Fibroblast of lung (primary cell): ENCODE measurements at places on chromosomes 2 and 18. TPM values are rescaled to one million over a fixed set of nuclear protein-coding genes. Genes with fewer than 3 reads are reported as not detected.
A peak's percentile ranks its signal among the peaks of the same experiment; 100 is the strongest.

DNA sequence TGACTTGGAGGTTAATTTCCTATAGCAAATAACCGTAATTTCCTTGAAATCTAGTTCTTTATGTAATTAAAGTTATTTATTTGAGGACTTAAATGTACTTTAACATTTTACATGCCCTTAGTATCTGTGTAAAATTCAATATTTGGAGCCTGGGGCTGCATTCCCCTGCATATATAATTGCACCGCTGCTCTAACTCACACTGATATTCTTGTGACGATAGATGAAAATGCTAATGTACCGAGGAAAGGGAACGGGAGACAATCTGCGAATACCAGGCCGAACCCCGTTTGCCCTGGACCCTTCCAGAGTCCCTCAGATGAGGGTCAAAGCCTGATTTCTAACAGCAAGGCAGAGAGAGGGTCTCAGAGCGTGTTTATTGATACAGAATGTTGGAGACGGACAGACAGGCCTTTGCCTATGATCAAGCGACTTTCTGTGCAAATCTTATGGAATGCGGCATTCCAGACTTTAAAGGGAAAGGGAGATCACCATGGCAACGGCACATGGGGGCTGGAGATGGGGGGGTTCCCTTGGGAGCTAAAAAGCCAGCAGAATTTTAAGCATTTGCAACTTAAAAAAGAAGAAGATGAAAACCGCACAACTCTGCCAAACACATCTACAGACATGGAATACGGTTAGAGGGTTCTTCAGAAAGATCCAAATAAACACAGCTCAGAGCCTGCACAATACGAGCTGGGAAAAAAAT is 57.6 kb upstream of the TWIST2 start:
- no peaks in the 10 kb centered on the region for H3K27me3 ChIP-seq
- DNase-seq = no peak
- H3K36me3 ChIP-seq = no peaks in the 10 kb centered on the region
- no peak overlapping the region for H3K4me3 ChIP-seq
- no peak overlapping the region for H3K27ac ChIP-seq

DNA sequence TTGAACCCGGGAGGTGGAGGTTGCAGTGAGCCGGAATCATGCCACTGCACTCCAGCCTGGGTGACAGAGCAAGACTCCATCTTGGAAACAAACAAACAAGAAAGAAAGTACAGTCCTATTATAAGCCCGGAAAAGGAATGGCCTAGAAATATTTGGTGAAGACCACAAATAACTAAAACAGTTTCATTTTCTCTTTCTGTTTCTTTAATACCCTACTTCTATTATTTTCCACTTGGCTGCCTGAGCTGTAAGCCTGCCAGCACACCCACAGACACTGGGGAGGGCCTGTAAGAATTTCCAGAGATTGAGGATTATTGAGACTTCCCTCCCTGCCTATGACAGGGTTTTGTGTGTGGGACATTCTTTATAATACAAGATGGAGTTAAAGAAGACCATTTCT is 188.0 kb upstream of the DCC start:
- no peaks in the 10 kb centered on the region for H3K27me3 ChIP-seq
- H3K27ac ChIP-seq = no peak overlapping the region
- H3K4me3 ChIP-seq = no peak overlapping the region
- no peaks in the 10 kb centered on the region for H3K36me3 ChIP-seq

DNA sequence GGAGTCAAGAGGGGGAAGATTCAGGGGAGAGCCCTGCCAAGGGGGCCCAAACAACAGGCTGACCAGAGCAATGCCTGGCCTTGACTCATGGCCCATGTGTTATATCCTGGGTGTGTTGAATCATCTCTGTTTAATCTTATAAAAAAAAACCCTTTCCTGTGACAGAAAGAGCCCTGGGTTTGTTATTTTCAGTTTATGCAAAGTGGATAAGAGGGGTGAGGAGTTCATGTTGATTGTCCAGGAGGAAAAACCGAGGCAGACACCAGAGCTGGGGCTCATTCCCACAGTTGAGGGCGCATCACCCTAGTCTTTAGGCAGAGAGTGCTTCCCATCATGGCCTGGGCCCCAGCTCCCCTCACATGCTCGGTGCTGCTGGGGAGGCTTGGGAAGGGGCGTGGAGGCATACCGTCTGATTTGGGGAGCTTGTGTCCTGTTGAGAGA is 30.9 kb upstream of the IL37 start:
- no peaks in the 10 kb centered on the region for H3K27me3 ChIP-seq
- H3K27ac ChIP-seq = no peak overlapping the region
- H3K4me1 ChIP-seq = peaks cover 7% of the 10 kb centered on the region
- H3K36me3 ChIP-seq = no peaks in the 10 kb centered on the region
- H3K4me3 ChIP-seq = no peak overlapping the region
- peak; percentile 32 for DNase-seq

The TUBA4B gene
- not detected in 2 replicates for total RNA-seq

GRCh38 chr2:195482010-195482409 is 175.0 kb upstream of the SLC39A10 start:
- peak; percentile 14 for DNase-seq
- no peaks in the 10 kb centered on the region for H3K36me3 ChIP-seq
- H3K27ac ChIP-seq = no peak overlapping the region
- H3K4me3 ChIP-seq = no peak overlapping the region
- H3K4me1 ChIP-seq = peaks cover 2% of the 10 kb centered on the region
- H3K27me3 ChIP-seq = no peaks in the 10 kb centered on the region

- no peak overlapping the region for H3K27ac ChIP-seq
- peaks cover 2% of the 10 kb centered on the region for H3K4me1 ChIP-seq
- no peaks in the 10 kb centered on the region for H3K27me3 ChIP-seq
- H3K4me3 ChIP-seq = no peak overlapping the region
- no peaks in the 10 kb centered on the region for H3K36me3 ChIP-seq
These were observed 37.6 kb upstream of the SLC40A1 start for GRCh38 chr2:189618197-189618596.

- H3K36me3 ChIP-seq = no peaks in the 10 kb centered on the region
- no peaks in the 10 kb centered on the region for H3K4me1 ChIP-seq
- no peak for DNase-seq
- H3K27ac ChIP-seq = no peak overlapping the region
- no peaks in the 10 kb centered on the region for H3K27me3 ChIP-seq
These were observed 217.6 kb downstream of the CDH7 start for GRCh38 chr18:65968239-65969004.

The SERPINB13 gene
- not detected in 2 replicates for total RNA-seq

The SKOR2 gene
- not detected in 2 replicates for total RNA-seq

The MERTK gene
- 1.8 and 6.6 TPM in 2 replicates for total RNA-seq

The AQP12A gene
- not detected in 2 replicates for total RNA-seq

DNA sequence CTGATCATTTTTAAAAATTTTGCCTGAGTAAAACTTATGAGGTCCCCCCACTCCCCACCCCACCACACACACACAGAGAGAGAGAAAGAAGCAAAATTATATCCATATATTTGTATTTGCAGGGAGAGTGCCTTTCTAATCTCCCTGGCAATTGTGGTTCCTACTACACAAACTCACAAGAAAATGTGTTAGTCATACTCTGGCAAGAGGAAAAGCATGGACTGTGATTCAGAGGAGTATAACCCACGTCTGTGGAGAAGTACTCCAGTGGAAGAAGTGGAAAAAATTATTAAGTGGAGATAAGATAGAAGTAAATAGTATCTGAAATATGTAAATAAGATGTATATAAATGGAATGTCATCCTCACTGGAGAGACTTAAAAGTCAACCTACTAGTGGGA is 114.0 kb downstream of the DSEL start:
- no peaks in the 10 kb centered on the region for H3K36me3 ChIP-seq
- no peaks in the 10 kb centered on the region for H3K4me1 ChIP-seq
- no peak overlapping the region for H3K27ac ChIP-seq
- no peaks in the 10 kb centered on the region for H3K27me3 ChIP-seq
- no peak overlapping the region for H3K4me3 ChIP-seq

GRCh38 chr18:26875040-26875654 is 9.6 kb upstream of the AQP4 start:
- no peaks in the 10 kb centered on the region for H3K4me1 ChIP-seq
- DNase-seq = no peak
- no peak overlapping the region for H3K4me3 ChIP-seq
- H3K27ac ChIP-seq = no peak overlapping the region

The RTKN gene
- total RNA-seq = 11.8 and 16.0 TPM in 2 replicates

GRCh38 chr18:7877609-7878008 is 310.5 kb downstream of the PTPRM start:
- H3K27me3 ChIP-seq = no peaks in the 10 kb centered on the region
- H3K4me1 ChIP-seq = no peaks in the 10 kb centered on the region
- no peak for DNase-seq

The SP5 gene
- under 0.01 TPM in 1 of 2 replicates, not detected in the other for total RNA-seq

The SERPINB2 gene
- 3.9 and 12.1 TPM in 2 replicates for total RNA-seq

DNA sequence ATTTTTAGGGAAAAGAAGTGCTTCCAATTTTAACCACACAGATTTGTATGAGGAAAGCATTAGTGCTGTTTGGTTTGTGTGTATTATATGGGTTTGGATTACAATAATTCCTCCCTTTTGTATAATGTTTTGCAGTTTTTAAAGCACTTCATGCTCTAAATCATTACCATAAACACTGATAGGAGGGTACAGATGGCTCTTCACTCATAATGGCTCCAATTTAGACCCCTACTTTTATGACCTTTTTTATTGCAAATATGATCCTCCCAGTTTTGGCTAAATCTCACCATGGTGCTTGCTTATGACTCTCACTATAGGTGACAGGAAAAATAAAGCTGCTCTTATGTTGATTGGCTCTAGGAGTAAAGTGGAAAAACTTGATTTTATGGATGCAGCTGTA is 23.8 kb upstream of the TMEM17 start:
- no peaks in the 10 kb centered on the region for H3K36me3 ChIP-seq
- no peaks in the 10 kb centered on the region for H3K4me1 ChIP-seq
- H3K27ac ChIP-seq = no peak overlapping the region
- DNase-seq = no peak
- no peak overlapping the region for H3K4me3 ChIP-seq

The DSG1 gene
- not detected in 2 replicates for total RNA-seq

- H3K4me3 ChIP-seq = no peak overlapping the region
- no peak overlapping the region for H3K27ac ChIP-seq
- H3K4me1 ChIP-seq = no peaks in the 10 kb centered on the region
- H3K36me3 ChIP-seq = no peaks in the 10 kb centered on the region
These were observed 3.0 kb upstream of the GBX2 start for GRCh38 chr2:236171181-236171679.

GRCh38 chr2:106219813-106220212 is 25.7 kb upstream of the UXS1 start:
- H3K36me3 ChIP-seq = no peaks in the 10 kb centered on the region
- no peak overlapping the region for H3K27ac ChIP-seq
- no peak for DNase-seq

The PDE11A gene
- total RNA-seq = 0.33 TPM in 1 of 2 replicates, not detected in the other

The POTEE gene
- total RNA-seq = not detected in 2 replicates

GRCh38 chr2:219467736-219468075 is 31.0 kb upstream of the GMPPA start:
- no peak overlapping the region for H3K4me3 ChIP-seq
- peaks cover 7% of the 10 kb centered on the region for H3K4me1 ChIP-seq
- H3K36me3 ChIP-seq = peaks cover 7% of the 10 kb centered on the region
- H3K27me3 ChIP-seq = no peaks in the 10 kb centered on the region
- no peak for DNase-seq

- DNase-seq = peak; percentile 25
- H3K27me3 ChIP-seq = peaks cover 20% of the 10 kb centered on the region
- peak overlapping the region; percentile 50 for H3K4me3 ChIP-seq
- H3K27ac ChIP-seq = no peak overlapping the region
- H3K36me3 ChIP-seq = no peaks in the 10 kb centered on the region
These were observed 599 bp downstream of the ADAM23 start for GRCh38 chr2:206443735-206444527.

GRCh38 chr2:100224988-100225710 is 82.8 kb upstream of the AFF3 start:
- H3K27me3 ChIP-seq = peaks cover 2% of the 10 kb centered on the region
- no peak overlapping the region for H3K27ac ChIP-seq
- H3K4me3 ChIP-seq = no peak overlapping the region
- DNase-seq = no peak
- H3K36me3 ChIP-seq = no peaks in the 10 kb centered on the region
- H3K4me1 ChIP-seq = no peaks in the 10 kb centered on the region

DNA sequence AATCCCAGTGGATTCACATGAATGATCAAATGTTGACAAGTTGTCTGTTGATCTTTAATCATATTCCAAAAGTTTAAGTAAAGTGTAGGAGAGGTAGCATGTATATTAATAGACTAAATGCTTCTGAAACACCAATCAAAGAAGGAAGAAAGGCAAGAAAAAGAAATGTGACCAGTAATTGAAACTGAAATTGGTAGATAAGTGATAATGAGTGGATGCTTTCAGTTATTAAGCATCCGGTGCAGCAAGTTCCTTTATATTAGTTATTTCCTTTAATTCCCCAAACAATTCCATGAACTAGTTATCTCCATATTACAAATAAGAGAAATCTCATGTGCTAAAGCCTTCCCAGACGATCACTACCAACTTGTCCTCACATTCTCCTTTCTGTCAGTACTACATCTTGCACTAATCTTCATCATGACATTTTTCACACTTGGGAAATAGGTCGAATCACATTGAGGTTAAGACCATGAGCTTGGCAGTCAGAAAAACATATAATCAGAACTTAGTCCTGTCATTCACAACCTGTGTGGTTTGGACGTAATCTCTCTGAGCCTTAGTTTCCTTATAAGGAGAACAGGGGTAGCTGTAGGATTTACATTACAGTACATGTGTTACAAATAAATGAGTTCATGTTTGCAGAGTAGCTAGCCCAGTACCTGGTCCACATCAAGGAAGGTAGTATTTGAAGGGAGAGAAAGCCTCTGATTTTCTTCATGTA is 182.1 kb downstream of the NOL4 start:
- no peak for DNase-seq
- H3K36me3 ChIP-seq = no peaks in the 10 kb centered on the region
- no peak overlapping the region for H3K4me3 ChIP-seq

DNA sequence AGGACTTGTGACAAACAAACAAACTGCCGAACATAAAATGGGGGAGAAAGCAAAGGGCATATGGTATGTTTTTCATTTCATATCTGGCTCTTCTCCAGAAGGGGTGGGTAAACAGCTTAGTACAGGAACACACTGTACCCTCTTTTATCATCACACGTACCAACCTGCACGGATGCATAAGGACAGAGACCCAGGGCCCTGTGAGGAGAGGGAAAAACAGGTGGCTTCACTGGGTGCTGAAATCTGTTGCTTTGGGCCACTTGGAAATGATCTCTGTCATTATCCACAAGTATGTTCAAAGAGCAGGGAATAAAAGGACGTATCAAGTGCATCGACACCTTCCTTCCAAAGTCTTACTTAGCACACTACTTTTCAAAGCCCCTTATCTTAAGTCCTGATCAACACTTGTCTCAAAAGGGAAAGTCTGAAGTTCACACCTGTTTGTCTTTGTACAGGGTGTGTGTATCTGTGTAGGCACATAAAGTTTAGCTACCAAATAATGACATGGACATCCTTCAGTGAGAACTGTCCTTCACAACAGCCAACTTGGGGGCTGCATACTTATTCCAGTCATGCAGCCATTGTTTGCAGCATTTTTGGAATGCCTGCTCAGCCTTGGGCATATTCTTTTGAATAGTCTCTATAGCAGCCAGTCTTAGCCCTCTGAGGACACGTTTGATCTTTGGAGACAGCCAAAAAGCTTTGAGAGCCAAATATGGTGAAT is 60.6 kb downstream of the IRS1 start:
- peaks cover 11% of the 10 kb centered on the region for H3K4me1 ChIP-seq
- no peak for DNase-seq
- H3K27ac ChIP-seq = no peak overlapping the region

- H3K27me3 ChIP-seq = peaks cover 11% of the 10 kb centered on the region
- H3K4me1 ChIP-seq = no peaks in the 10 kb centered on the region
- no peak overlapping the region for H3K4me3 ChIP-seq
- no peak overlapping the region for H3K27ac ChIP-seq
- H3K36me3 ChIP-seq = no peaks in the 10 kb centered on the region
These were observed 101.0 kb downstream of the EVA1A start for GRCh38 chr2:75459565-75460310.

- H3K27me3 ChIP-seq = no peaks in the 10 kb centered on the region
- DNase-seq = no peak
- no peaks in the 10 kb centered on the region for H3K36me3 ChIP-seq
- H3K27ac ChIP-seq = no peak overlapping the region
- H3K4me3 ChIP-seq = no peak overlapping the region
- H3K4me1 ChIP-seq = no peaks in the 10 kb centered on the region
These were observed 333.0 kb upstream of the SPRED2 start for GRCh38 chr2:65765376-65765775.
